T-helper 17 cell (primary cell): ENCODE measurements at places on chromosomes 5 and 9.
A peak's percentile ranks its signal among the peaks of the same experiment; 100 is the strongest.

DNA sequence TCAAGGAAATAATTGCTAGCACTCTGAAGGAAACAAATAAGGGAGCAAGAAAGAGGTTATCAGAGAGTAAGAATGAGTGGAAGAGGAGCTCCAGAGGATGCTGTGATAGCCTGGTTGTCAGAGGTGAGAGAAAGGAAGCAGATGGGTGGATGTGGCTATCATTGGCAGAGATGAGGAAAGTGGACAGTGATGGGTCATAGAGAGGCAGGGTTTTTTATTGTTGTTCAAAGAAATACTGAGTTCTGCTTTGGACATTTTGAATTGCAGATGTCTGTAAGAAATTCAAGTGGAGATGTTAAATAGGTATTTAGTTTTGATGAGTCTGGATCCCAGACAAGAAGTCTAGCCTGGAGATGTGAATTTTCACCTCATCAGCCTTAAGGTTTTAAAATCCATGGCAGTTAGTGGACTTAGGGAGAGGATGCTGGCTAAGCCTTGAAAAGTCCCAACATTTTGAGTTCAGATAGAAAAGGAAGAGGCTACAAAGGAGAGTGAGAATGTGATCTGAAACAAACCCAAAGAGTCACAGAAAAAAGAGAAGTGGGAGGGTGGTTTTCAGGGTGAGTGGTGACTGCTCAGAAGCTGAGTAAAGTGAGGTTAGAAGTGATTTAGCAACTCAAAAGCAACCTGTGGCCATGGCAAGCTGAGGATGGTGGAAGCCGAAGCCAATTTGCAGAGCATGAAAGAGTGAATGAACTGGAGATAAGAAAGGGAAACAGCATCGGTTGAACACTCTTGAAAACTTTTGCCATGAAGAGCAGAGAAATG is 50.4 kb downstream of the PPIC start:
- peaks cover 2% of the 10 kb centered on the region for H3K4me1 ChIP-seq
- H3K27me3 ChIP-seq = no peaks in the 10 kb centered on the region
- H3K36me3 ChIP-seq = peaks cover 2% of the 10 kb centered on the region
- no peak overlapping the region for H3K4me3 ChIP-seq
- no peak overlapping the region for H3K27ac ChIP-seq
- no peak for DNase-seq

GRCh38 chr5:95760273-95761191 is 29.4 kb downstream of the RHOBTB3 start:
- no peak for DNase-seq
- H3K4me3 ChIP-seq = peak overlapping the region; percentile 84
- H3K27me3 ChIP-seq = peaks cover 5% of the 10 kb centered on the region
- H3K4me1 ChIP-seq = peaks cover 18% of the 10 kb centered on the region
- H3K36me3 ChIP-seq = peaks cover 4% of the 10 kb centered on the region
- H3K27ac ChIP-seq = peak overlapping the region; percentile 89

DNA sequence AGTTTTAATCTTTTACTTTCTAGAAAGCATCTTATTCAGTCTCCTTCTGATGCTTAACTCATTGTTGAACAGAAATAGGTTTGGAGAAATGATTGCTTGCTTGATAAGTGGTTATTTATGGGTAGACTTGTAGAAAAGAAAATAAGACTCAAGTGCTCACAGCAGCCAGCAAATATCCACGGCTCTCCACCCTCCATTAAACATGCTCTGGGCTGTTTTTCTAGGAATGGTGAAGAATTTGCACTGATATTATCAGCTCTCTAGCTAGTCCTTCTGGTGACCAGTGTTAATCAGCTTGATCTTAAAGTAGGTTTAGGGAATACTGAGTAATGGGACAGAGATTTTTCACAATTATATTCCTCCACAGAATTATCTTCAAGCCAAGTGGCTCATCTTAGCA is 60.6 kb downstream of the SLC1A3 start:
- no peak overlapping the region for H3K27ac ChIP-seq
- no peaks in the 10 kb centered on the region for H3K4me1 ChIP-seq
- H3K4me3 ChIP-seq = no peak overlapping the region
- DNase-seq = no peak
- H3K27me3 ChIP-seq = peaks cover 25% of the 10 kb centered on the region

GRCh38 chr5:168705321-168705720 is 126.2 kb upstream of the PANK3 start:
- no peak overlapping the region for H3K27ac ChIP-seq
- H3K27me3 ChIP-seq = peaks cover 38% of the 10 kb centered on the region
- no peak for DNase-seq

GRCh38 chr5:146646441-146646840 is 130.5 kb upstream of the GPR151 start:
- no peak overlapping the region for H3K4me3 ChIP-seq
- peaks cover 2% of the 10 kb centered on the region for H3K4me1 ChIP-seq

- no peaks in the 10 kb centered on the region for H3K36me3 ChIP-seq
- peak; percentile 1 for DNase-seq
- H3K27me3 ChIP-seq = peaks cover 22% of the 10 kb centered on the region
- no peak overlapping the region for H3K27ac ChIP-seq
Observed at GRCh38 chr9:134959971-134960310, 42.2 kb upstream of the FCN1 start.

DNA sequence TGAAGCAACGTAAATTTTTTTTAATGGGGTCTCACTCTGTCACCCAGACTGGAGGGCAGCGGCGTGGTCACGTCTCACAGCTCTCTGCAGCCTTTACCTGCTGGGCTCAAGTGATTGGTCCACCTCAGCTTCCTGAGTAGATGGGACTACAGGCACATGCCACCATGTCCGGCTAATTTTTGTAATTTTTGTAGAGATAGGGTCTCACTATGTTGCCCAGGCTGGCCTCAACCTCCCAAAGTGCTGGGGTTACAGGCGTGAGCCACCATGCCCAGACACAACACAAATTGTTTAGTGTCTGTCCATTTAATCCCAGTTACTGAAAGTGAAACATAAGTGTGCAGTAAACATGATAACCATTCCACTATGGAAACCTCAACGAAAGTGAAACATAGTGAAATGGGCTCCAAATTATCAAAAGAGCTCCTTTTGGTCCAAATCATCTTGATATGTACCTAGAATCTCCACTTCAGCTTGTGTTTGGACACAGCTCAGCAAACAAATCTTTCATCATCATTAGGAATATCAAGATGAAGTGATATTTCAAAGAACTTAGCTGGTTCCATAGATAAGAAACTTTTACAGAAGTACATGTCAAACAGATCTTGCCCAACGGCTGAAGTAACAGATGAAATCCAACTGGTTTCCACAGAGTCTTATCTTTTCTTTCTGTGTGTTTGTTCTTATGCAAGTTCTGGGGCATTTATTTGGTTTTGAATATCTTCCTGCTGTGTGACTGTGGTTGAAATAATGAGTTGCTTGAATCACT is 41.2 kb upstream of the PLPP1 start:
- no peak overlapping the region for H3K4me3 ChIP-seq
- peaks cover 2% of the 10 kb centered on the region for H3K36me3 ChIP-seq
- no peaks in the 10 kb centered on the region for H3K27me3 ChIP-seq
- no peaks in the 10 kb centered on the region for H3K4me1 ChIP-seq

- H3K4me3 ChIP-seq = no peak overlapping the region
- H3K27me3 ChIP-seq = no peaks in the 10 kb centered on the region
- H3K36me3 ChIP-seq = no peaks in the 10 kb centered on the region
- no peaks in the 10 kb centered on the region for H3K4me1 ChIP-seq
- DNase-seq = no peak
- H3K27ac ChIP-seq = no peak overlapping the region
Observed at GRCh38 chr5:9288234-9288633, 257.6 kb downstream of the SEMA5A start.

DNA sequence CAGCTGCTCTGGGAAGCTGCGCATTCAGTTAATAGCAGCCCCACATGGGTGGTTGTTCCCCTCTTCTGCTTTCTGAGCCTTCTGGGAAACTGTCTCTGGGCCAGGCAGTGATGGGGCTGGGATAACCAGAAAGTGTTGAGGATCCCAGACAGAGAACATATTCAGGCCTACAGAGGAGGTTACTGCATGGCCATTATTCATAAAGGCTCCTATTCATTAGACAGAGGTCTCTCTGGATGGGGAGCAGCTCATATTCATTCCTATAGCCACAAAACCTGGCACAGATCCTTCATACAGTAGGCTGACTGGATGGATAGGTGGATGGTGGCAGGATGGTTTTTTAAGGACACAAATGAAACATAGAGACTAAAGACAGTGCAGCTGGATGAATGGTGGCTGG is 76.3 kb downstream of the HSPA4 start:
- peaks cover 4% of the 10 kb centered on the region for H3K4me1 ChIP-seq
- no peak for DNase-seq
- H3K27me3 ChIP-seq = peaks cover 19% of the 10 kb centered on the region
- H3K36me3 ChIP-seq = no peaks in the 10 kb centered on the region
- H3K27ac ChIP-seq = no peak overlapping the region

- H3K27ac ChIP-seq = no peak overlapping the region
- no peaks in the 10 kb centered on the region for H3K4me1 ChIP-seq
- H3K36me3 ChIP-seq = no peaks in the 10 kb centered on the region
Observed at GRCh38 chr9:93252116-93252780, 68.3 kb downstream of the WNK2 start.
